Astrocyte (in vitro differentiated cells and primary cell): ENCODE measurements at places on chromosomes 2 and 18.

DNA sequence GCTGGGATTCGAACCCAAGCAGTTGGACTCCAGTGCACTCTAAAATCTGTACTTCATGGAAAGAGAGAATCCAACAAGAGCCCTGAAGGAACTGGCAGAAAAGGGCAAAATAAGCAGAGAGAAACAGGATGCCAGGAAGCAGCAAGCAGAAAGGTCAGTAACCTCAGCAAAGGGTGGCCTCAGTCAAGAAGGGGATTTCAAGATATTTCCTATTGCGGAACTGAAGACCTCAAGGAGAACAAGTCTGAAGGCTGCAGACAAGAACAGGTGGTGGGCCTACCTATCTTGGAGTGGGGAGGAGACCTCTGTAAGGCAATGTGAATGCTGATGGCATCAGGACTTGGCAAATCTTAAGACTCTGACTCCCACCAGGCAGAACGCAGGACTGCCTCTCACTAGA is 20.1 kb upstream of the MREG start:
- H3K4me1 ChIP-seq = peaks cover 11% of the 10 kb centered on the region
- no peak overlapping the region for H3K27ac ChIP-seq
- no peak overlapping the region for H3K4me3 ChIP-seq
- DNase-seq = no peak

DNA sequence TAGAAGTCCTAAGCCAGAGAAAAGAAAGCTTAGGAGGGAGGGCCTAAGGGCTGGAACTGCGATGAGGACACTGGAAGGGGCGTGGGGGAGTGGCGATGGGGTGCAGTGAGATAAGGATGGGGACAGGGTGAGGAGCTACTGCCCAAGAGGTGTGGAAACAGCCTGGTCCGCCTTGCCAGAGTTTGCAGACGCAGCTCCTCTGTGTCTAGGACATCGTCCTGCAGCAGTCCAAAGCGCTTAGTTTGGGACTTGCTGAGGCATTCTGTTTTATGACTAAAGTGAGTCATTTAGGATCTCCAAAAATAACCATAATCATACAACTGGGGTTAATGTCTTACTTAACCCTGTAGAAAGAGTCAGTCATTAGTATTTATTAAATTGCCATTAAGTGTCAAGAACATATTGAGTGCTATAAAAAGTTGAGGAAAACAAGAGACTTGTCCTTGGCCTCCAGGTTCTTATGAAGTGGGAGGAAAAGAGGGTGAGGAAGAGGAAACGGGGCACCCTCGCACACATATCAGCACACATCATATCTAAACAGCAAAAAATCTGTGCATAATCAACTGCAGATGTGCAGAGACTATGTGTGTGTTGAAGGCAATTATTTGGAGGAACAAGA is 74.8 kb downstream of the CDK15 start:
- peak overlapping the region; percentile 56 for H3K27ac ChIP-seq
- H3K36me3 ChIP-seq = no peaks in the 10 kb centered on the region
- no peaks in the 10 kb centered on the region for H3K27me3 ChIP-seq
- peaks cover 35% of the 10 kb centered on the region for H3K4me1 ChIP-seq
- no peak overlapping the region for H3K4me3 ChIP-seq

- H3K27me3 ChIP-seq = no peaks in the 10 kb centered on the region
- peak overlapping the region; percentile 90 for H3K27ac ChIP-seq
- peak overlapping the region; percentile 87 for H3K4me3 ChIP-seq
- DNase-seq = no peak
Observed at GRCh38 chr2:203534621-203535077, 452 bp downstream of the RAPH1 start.

DNA sequence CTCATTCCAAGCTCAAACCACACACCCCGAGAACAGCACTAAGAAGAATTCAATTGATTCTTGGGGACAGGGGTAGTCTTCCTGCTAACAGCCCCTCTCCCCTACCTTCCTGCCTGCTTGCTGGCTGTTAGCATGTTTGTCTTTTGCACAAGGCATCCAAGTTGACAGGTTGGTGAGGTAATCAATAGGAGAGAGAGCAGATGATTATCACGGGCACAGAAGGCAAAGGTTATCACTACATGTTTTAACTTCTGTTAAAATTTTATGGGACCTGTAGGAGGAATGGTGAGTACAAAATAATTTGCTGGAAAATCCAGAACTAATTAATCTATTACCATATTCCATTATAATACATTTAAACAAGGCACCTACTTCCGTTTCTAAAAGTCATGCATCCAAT is 442.1 kb upstream of the TCF4 start:
- no peaks in the 10 kb centered on the region for H3K27me3 ChIP-seq
- H3K4me3 ChIP-seq = no peak overlapping the region
- no peaks in the 10 kb centered on the region for H3K36me3 ChIP-seq
- no peak for DNase-seq

DNA sequence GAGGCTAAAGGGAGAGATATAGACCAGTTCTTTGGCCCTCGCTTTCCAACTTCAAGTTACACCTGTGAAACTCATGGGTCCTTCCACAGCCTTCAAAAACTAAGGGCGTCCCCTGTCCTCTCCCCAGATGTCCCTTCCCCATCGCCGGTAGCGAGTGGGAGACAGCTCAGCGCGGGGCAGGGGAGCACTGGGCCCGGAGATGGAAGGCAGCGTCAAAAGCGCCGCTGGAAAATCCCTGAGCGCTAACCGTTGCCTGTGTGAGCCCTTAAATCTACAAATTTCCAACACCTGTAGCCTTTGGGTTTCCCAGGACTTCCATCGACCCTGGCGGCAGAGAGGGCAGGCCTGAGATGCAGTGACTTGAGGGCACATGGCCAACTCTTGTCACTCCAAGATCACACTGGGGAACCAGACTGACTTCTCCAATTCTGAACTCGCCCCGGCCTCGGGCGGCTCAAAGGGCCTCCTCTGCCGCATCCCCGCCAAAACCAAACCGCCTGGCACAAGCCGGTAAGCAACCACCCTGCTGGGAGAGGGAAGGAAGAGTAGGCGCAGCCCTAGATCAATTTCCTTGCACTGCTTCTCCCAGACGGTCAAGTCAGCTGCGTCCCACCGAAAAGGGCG is 879 bp upstream of the EPAS1 start:
- peak overlapping the region; percentile 58 for H3K4me3 ChIP-seq
- H3K4me1 ChIP-seq = peaks cover 32% of the 10 kb centered on the region
- DNase-seq = no peak
- H3K27ac ChIP-seq = no peak overlapping the region

- no peak overlapping the region for H3K4me3 ChIP-seq
- no peaks in the 10 kb centered on the region for H3K4me1 ChIP-seq
- DNase-seq = no peak
Observed at GRCh38 chr2:167817422-167817821, 430.0 kb downstream of the STK39 start.

DNA sequence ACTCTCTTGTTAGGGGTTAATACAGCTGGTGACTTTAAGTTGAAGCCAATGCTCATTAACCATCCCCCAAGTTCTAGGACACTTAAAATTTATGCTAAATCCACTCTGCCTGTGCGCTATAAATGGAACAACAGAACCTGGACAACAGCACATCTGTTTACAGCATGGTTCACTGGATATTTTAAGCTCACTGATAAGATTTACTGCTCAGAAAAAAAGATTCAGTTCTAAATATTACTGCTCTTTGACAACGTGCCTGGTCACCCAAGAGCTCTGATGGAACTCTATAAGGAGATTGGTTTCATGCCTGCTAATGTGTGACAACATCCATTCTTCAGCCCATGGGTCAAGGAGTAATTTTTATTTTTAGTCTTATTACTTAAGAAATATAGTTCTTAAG is 27.5 kb downstream of the RNF103 start:
- no peaks in the 10 kb centered on the region for H3K36me3 ChIP-seq
- DNase-seq = no peak
- no peaks in the 10 kb centered on the region for H3K27me3 ChIP-seq
- H3K4me3 ChIP-seq = no peak overlapping the region

DNA sequence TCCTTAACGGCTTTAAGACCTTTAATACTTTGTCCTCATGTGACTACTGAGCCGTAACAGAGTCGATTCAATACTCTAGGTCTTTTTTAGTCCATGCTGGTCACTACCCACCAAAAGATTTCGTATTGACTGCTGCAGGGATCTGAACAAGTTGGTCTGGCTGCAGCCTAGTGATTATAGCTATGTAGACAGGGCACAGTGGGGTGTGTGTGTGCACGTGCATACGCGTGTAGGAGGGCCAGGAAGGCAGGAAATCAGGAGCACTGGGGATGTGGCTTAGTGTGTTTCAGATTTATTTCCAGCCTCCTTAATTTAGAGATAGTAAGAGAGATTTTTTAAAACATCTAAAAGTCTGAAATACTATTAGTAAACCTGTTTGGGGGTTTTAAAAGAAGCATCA is 161.4 kb downstream of the MYO3B start:
- H3K4me1 ChIP-seq = no peaks in the 10 kb centered on the region
- H3K27ac ChIP-seq = no peak overlapping the region
- DNase-seq = no peak
- H3K36me3 ChIP-seq = no peaks in the 10 kb centered on the region

GRCh38 chr2:7190587-7191324 is 273.5 kb downstream of the RNF144A start:
- no peaks in the 10 kb centered on the region for H3K27me3 ChIP-seq
- no peaks in the 10 kb centered on the region for H3K36me3 ChIP-seq
- no peak overlapping the region for H3K4me3 ChIP-seq
- peaks cover 19% of the 10 kb centered on the region for H3K4me1 ChIP-seq
- DNase-seq = peak; percentile 37

GRCh38 chr18:27382567-27383216 is 197.6 kb upstream of the CHST9 start:
- no peak overlapping the region for H3K4me3 ChIP-seq
- no peak overlapping the region for H3K27ac ChIP-seq
- H3K27me3 ChIP-seq = no peaks in the 10 kb centered on the region
- H3K36me3 ChIP-seq = no peaks in the 10 kb centered on the region
- DNase-seq = no peak

DNA sequence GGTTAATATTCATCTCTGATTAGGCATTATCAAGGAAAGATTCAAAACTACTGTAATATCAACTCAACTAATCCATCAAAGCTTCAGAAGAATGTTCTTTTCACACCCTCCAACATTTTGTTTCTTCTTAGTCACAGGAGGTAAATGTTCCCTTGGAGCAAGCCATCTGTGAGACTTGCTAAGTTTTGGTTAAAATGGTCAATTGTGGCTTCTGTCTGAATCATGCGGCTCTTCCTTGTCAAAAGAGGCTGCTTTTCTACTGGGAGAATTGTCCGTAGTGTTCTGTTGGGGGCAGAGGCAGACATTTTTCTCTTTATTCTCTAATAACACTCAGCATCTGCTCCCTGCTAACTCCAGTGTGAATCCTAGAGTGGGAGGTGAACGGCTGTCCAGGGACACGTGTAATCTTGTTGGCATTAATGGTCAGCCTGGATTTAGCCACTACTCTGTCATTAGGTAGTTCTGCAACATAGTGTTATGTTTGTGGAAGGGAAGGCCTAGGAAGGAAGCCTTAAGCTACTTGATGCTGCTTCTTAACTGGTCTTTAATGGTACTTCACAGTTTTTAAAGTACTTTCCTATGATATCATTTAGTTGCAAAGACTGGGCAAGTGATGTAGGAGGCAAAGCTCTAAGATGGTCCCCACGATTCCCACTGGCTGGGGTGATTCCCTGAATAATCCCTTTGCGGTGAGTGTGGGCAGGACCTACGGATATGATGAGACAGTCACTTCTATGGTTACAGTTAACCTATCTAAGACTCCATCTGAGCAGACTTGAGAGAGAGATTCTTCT is 22.6 kb upstream of the FAP start:
- peak; percentile 36 for DNase-seq
- no peaks in the 10 kb centered on the region for H3K27me3 ChIP-seq
- no peak overlapping the region for H3K4me3 ChIP-seq
- no peaks in the 10 kb centered on the region for H3K36me3 ChIP-seq
- H3K27ac ChIP-seq = no peak overlapping the region

DNA sequence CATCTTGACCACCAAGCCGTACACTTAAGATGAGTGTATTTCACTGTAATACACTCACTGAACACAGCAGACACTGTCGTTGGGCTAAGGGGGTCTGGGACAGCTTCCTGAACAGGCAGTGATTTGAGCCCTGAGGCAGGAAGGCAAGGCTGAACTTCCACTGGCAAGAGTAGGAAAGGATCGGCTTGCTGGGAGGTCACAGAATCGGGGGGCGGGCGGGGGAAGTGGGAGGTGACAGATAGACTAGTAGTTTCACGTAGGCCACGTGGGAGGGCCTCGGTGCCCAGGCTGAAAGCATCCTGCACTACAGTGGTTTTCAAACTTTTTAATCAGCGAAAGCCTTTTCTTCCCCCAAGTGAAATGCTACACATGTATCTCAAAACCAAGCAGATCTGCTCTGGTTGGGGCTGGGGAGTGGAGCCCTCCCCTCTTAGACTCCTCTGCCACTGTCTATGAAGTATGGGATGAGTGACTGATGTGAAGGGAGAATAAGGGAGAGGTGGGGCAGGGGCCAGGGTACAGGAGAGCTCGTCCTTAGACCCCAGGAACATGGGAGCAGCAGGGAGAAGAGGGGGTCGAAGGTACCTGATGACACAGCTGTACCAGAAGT is 8.6 kb downstream of the PARD6G start:
- H3K27me3 ChIP-seq = no peaks in the 10 kb centered on the region
- no peaks in the 10 kb centered on the region for H3K36me3 ChIP-seq
- no peak overlapping the region for H3K4me3 ChIP-seq
- no peak overlapping the region for H3K27ac ChIP-seq
- DNase-seq = no peak

- no peaks in the 10 kb centered on the region for H3K27me3 ChIP-seq
- H3K4me1 ChIP-seq = peaks cover 15% of the 10 kb centered on the region
Observed at GRCh38 chr18:62277045-62277444, 48.1 kb upstream of the TNFRSF11A start.

- DNase-seq = no peak
- H3K27ac ChIP-seq = no peak overlapping the region
- H3K27me3 ChIP-seq = no peaks in the 10 kb centered on the region
- peaks cover 32% of the 10 kb centered on the region for H3K36me3 ChIP-seq
- no peak overlapping the region for H3K4me3 ChIP-seq
- H3K4me1 ChIP-seq = no peaks in the 10 kb centered on the region
Observed at GRCh38 chr2:206783718-206784117, 18.3 kb downstream of the FASTKD2 start.

GRCh38 chr2:171244970-171245782 is 84.5 kb upstream of the TLK1 start:
- DNase-seq = peak; percentile 10
- H3K4me3 ChIP-seq = no peak overlapping the region
- no peaks in the 10 kb centered on the region for H3K36me3 ChIP-seq
- no peaks in the 10 kb centered on the region for H3K4me1 ChIP-seq
- no peaks in the 10 kb centered on the region for H3K27me3 ChIP-seq

DNA sequence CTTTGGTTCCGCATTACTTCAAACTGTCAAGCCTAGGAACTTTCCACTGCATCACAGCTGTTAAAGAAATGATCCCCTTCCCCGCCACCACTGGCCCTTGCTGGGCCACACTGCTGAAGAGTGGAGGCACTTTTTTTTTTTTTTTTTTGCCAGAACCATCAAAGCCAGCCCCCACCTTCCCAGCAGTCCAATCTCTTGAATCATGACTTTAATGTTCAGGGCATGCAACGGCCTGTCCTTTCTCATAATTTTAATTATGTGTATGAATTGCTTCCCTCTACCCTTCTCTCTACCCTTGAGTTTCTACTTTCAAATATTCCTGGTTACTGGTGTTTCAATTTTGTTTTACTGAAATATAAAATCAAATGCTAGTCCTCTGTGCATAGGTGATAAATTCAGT is 102.1 kb upstream of the LMAN1 start:
- H3K27ac ChIP-seq = no peak overlapping the region
- no peak for DNase-seq
- no peak overlapping the region for H3K4me3 ChIP-seq
